Liver (tissue), 10 donors: ENCODE measurements at places on chromosomes 4 and X.
A peak's percentile ranks its signal among the peaks of the same experiment; 100 is the strongest.

DNA sequence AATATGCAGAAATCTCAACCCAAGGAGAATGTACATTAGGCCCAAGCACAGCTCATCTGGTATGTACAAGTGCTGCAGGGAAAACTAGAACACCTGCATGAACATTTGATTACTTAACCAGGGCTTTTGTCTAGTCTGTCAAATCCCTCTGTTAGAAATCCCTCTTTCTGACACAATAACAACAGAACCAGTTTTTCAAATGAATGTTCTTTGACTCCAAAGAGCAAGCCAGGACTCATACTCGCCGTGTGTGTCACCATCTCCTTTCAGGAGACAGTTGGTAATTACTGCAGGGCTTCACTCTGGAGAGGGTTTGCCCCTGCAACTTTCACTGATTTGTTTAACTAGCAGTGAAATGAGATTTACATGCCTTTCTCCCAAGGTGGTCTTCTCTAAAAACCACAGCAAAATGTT lies 143.0 kb upstream of the FAM241A start:
- DNase-seq, result no peak

- DNase-seq, result no peak
Observed at GRCh38 chr4:83180431-83180968, 66.0 kb upstream of the PLAC8 start.

DNA sequence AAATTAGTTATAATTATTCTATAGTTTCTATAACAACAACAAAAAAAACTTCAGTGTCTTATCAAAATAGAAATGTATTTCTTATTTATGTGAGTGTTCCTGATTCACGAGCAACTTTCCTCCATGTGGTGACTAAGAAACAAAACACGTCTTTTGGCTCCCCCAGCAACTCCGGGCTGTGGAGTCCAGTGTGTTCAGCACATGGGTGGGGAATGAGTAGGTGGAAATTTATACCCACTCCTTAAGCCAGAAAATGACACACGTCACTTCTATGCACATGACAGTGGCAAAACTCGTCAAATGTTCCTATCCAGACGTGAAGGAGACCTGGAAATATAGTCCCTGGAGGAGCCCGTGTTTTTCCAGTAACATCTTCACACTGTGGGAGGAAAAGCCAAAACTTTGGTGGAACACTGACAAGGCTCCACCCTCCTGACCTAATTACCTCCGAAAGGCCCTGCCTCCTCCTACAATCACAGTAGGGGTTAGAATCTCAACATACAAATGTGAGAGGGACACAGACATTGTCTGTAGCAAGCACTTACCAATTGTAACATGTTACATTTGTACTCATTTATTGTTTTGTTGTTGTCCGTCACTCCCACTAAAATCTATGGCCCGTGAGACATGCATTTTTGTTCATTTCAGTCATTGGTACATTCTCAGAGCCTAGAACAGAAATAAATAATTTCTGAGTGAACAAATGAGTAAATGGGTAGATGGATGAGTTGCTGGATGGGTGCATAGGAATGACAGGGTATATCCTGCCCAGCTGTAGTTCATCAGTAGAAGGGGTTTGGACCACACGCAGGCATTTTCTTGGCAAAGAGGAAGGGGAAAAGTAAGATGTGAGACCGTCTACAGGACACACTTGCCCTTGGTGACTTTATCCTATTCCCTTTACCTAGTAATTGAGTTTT lies 605.8 kb upstream of the TENM3 start:
- DNase-seq, result no peak

DNA sequence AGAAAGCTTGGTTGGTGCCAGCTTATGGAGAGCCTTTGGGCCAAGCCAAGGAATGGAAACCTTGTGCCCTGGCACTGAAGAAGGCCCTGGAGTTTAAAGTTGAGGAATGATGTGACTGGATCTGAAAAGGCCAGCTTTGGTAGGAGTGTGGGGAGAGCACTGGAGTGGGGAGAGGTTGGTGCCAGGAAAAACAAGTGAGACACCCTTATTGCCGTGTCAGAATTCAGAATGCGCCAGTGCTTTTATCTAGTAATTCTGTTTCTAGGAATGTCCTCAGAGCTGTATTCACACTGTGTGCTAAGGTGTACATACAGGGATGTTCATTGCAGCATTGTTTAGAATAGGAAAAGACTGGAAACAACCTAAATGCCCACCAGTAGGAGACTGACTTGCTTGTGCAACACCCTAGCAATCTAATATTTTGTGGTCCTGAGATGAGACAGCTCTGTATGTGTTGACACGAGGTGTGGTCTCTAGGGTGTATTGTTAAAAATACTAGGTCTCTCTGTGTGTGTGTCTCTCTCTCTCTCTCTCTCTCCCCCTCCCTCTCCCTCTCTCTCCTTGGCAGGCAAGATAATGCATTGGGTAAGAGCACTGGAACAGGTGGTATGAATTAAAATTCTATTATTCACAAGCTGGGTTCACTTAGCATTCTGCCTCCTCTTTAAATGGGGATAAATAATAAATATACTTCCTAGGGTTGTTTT lies 107.8 kb downstream of the GATB start:
- no peak for DNase-seq

- no peak for DNase-seq
Observed at GRCh38 chrX:71320126-71320525, 18.6 kb downstream of the ITGB1BP2 start.

DNA sequence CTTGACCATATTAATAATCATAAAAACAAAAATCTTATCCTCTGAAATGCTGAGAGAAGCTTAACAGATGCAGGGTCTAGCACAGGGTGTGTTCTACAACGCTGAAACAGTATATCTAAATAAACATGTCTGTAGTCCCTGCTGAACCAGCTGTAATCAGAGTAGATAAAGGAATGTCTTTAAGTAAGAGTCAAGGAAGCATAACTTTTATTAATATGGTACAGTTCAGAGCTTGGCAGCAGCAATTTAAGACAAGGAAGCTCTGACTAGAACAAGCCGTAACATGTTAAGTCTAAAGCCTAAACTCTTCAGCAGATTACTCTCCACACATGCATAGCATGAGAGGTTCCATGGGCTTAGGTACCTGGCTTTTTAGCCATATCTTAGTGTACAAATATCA lies 36.1 kb downstream of the NFKB1 start:
- no peak for DNase-seq

GRCh38 chr4:78120144-78120880 lies 63.2 kb downstream of the FRAS1 start:
- no peak for DNase-seq

- no peak for DNase-seq
Observed at GRCh38 chr4:150106886-150107285, 28.6 kb downstream of the DCLK2 start.

GRCh38 chrX:47648376-47648775 lies 2.0 kb downstream of the ELK1 start:
- DNase-seq, result no peak

DNA sequence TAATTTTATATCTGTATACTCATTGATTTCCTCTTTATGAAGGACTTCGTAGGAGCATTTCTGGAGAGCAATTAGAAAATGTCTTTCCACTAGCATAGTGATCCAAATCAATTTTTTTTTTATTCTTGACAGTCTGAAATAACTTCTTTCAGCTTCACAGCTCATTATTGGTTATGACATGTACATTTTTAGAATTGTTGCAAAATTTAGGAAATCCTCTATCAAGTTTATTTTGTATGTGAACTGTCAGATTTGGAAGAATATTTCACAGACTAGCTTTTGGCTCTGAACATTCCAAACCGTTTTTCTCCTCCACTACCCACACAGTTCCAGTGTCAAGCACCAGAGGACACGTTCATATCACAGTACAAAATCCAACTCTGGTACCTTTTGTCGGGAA lies 249.6 kb upstream of the ATOH1 start:
- DNase-seq, result no peak

GRCh38 chr4:91827914-91828313 lies 475.9 kb upstream of the GRID2 start:
- DNase-seq, result no peak

- DNase-seq, result no peak
Observed at GRCh38 chrX:106649523-106650428, 38.0 kb downstream of the RADX start.

DNA sequence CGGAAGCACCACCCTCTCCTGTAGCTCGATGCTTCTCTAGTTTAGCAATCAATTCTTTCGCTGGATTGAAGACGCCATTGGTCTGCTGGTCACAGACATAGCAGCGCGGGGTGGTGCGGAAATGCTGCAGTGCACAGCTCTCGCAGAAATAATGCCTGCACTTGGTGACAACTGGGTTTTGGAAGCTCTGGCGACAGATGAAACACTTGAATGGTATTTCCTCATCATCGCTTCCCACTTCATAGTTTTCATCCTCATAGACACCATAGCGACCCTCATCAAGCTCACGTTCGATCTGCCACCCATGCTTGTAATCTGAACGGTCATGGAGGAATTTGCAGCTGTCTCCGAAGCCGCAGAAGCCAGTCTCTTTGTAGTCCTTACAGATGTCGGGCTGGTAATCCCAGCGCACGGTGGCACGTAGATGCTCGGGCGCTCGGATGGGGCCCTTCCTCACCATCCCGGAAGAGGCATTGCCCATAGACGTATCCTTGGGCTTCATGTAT lies 854 bp downstream of the RNF113A start:
- no peak for DNase-seq

GRCh38 chr4:35399912-35400311 lies 844.4 kb downstream of the ARAP2 start:
- no peak for DNase-seq

DNA sequence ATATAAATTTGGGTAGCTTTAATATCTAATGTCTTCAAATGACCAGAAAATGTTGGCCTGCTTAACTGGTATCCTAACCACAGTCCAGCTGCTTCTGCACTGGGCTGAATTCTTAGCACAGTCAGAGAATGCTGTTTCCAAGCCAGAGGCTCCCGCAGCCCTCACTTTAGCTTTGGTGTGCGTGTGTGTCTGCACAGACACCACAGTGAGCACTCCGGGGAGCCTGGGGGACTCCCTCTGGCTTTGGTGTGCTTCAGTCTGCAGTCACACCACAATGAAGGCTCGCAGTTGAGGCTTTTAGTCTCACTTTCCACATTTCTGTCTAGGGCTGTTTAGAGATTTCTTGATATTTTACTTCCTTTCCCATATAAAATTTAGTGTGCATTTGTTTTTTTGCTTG lies 53.6 kb downstream of the APOO start:
- DNase-seq, result no peak

DNA sequence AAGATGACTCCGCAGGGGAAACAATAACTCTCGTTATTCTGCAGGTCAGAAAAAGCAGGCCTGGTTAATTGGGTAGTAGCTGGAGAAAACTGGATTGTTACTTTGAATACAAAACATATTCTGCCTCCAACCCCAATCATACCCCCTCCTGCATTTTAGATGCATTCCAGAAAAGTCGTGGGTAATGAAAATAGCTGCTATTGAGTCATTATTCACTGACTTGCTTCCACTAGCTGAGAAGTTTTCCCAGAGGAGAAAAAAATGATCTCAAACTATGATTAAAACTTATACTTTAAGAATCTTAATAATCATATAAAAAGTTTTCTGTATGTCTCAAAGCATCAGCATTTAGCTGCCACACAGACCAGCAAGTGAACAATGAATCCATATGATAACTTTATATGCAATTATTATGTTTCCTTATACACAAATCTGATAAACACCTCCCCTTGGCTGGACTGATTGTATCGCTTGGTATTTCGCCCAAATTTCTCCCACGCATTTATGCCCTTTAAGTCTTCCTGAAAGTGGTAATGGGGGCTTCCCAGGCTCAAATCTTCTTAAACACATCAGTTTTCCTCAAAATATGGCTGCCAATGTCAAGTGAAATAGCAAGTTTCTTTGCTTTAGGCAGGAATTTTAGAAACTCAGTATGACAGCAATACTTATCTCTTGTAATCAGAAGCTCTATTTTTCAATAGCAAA lies 181.0 kb downstream of the LDB2 start:
- DNase-seq, result no peak

DNA sequence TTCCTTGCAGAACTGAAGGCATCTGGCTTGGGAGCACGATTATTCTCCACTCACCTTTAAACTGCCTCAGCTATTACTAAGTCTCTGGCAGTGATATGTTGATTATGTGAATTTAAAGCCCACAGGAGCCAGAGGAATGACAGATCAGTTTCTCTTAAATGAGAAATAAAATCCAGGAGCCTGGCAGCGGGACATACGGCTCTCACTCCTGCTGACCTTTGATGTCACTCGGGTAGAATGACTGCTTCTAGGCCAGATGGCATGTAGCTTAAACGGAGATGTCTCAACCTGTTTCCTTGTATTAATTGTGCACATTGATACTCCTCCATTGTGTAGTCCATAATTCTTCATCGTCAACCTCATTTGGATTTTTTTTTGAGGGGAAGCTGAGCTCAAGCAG lies 4.0 kb upstream of the CBLL2 start:
- DNase-seq, result no peak

DNA sequence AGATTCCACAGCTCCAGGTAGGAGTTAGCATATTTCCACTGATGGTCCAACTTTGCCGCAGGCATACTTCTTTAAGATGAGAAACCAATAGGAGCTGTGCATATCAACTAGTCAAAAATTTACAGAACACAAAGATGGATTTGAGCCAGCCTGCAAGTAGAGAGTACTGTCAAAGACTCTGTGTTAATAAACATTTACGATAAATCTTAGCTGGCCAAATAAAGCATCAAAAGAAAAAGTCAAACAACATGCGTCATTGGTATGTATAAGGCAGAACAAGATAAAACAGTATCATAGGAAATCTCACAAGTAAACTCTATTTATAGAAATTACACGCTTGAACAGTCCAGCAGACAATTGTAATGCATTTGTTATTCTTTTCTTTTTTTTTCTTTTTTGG lies 907.4 kb upstream of the AGA start:
- DNase-seq, result no peak

- DNase-seq, result peak; percentile 48
Observed at GRCh38 chr4:77818073-77818601, 1.0 kb downstream of the CNOT6L start.

- no peak for DNase-seq
Observed at GRCh38 chr4:17504081-17504480, 7.8 kb downstream of the QDPR start.

DNA sequence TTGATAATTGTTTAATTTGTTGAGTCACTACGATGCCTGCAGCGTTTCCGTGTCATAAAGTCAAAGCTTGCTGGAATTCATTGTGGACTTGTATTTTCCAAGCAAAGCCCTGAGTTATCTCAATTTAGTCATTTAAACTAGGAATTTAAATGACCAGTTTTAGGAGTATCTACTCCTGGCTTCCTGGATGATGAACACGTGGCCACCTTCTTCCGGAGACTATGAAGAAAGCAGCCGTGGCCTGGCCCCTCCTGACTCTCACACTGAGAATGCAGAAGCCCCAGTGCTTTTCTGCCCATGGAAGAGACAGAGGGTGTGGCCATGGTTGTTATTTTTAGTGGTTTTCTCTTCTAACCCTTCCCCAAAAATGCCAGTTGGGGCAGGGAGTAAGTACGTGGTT lies 250.7 kb upstream of the GATB start:
- no peak for DNase-seq

GRCh38 chrX:109918753-109919152 lies 84.2 kb upstream of the TMEM164 start:
- no peak for DNase-seq

DNA sequence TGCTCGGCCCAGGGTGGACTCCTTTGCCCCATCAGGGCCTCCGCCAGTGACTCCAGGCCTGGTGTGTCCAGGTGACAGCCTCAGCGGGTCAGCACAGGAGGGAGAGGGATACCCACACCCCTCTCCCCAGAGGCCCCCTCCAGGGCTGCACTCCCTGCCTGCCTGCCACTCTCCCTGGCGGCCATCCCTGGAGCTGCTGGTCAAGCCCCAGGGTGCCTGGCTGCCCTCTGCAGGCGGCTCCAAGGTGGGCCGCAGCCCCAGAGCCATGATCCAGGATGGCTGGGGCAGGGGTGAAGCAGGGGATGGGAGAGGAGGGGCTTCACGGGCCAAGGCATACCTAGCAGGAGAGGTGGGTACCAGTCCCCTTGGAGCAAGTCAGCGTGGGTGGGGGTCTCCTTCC lies 3.8 kb downstream of the FGFRL1 start:
- DNase-seq, result no peak
